ENCODE measurements at places on chromosomes 6 and 20.
A peak's percentile ranks its signal among the peaks of the same experiment; 100 is the strongest.

- no peak for DNase-seq
Observed at GRCh38 chr20:4813076-4813862, 91.6 kb downstream of the PRND start.

DNA sequence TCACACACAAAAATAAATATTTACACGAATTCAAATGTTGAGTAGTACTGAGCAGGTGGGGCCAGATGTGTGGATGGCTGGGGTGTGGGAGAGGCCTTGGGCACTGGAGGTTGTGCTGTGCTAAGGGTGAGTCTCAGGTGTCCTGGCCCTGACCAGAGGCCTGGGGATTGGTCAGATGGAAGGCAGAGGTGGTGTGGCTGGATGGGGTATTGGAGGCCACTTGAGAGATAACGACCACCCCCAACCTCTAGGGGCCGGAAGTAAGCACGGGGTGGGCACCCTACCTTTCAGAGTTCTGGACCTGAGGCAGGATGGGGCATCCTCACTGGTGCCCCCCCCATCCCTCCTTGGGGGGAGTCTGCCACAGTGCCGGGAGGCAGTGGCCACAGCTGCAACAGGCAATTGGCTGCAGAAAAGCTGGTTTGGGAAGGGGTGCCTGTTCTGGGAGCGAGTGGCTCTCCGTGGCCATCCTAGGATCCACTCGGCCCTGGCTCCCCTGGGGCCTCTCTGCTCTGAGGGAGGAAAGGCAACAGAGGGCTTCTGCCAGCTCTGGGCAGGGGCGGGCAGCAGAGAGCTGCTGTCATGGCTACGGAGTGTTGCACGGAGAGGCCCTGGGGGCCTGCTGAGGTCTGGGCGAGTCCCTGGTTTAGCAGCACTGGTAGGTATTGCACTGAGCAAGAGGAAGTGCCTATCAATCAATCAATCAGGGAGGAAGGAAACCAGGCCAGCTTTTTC lies 87.6 kb downstream of the ASXL1 start:
- DNase-seq, result no peak

DNA sequence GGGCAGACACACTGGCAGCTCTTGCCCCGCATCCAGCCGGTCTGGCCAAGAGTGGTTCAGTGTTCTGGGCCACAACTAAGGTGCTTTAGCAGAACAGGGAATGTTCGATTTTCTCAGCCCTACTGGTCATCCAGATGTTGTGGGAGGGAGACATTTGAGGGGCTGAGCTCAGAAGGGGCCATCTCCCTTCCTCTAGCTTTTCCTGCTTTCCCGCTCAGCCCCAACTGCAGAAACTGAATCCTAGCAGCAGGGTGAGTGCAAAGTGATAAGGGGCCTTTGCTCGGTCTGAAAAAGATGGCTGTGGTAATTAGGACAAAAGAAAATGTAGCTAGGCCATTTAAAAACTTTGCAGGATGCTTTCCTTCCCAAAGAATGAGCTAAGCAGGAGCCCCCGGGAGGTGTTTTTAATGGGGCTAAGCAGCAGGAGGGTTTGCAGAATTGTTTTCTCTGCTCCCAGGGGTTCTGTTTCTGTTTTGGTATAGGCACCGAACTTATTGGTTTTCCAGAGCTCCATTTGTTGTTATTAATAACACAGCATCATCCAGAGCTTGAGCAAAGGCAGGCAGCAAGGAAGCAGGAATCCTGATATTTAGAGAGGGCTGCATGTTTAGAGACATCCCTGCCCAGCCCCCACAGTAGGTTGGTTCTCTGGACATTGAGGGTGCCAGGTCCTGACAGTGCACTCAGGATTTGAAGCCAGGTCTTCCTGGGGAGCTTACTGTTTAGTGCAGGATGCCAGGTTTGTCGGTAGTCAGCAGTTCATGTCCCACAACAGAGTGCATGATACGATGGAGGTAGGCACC lies 210.9 kb downstream of the SLC24A3 start:
- no peak for DNase-seq

DNA sequence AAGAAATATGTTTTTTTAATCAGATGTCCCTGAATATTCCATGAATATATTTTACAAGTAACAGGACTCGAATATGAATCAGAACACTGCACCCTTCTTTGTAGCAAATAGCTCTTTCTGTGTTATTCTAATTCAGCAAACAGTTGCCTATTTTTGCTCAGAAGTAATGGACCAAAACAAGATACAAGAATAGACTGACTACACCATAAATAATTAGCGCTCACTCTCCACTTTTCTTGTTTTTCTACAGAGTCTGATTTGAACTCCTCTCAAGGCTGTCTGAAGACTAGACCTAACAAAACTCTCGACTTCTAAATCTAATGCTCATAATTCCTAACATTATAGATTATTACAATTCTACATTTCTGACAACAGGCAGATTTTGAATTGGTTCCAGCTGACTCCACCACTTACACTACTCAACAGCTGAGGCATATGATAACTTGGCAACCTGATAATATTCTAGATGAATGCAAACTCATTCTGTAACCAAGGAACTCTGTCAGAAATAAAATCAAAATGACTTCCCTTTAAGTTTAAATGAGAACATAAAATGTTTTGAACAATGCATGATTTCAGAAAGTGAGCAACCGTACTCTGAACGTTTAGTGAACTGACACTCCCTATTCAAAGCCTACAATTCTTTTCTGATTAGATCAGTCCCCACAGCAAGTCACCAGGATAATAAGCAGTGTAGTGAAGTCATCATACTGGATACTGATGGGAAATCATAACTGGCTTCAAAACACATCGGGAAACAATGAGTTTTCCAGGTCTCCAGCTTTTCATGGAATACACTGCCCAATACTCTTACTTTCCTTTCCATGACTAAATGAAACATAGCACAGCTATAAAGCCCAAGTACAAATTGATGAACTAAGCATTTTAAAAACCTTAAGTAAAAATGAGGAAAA lies 114.2 kb upstream of the BEND6 start:
- no peak for DNase-seq

DNA sequence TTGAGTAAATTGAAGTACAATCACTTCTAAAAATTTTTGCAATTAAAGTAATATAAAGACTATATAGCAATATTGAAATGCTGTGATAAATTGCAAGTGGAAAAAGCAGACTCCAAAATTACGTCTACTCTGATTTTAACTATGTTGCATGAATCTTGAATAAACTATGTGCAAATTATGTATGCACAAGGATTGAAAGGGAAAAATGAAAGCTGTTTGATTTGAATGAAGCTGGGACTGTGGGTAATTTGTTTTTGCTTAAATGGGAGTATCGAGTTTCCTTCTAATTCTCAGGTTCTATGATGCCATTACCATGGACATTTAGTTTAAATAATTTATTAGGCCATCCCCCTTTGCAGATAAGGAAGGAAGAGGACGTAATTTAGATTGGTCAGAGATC lies 198.7 kb upstream of the MYLIP start:
- no peak for DNase-seq

GRCh38 chr20:63737945-63738686 lies 1.5 kb upstream of the SLC2A4RG start:
- no peak for DNase-seq

DNA sequence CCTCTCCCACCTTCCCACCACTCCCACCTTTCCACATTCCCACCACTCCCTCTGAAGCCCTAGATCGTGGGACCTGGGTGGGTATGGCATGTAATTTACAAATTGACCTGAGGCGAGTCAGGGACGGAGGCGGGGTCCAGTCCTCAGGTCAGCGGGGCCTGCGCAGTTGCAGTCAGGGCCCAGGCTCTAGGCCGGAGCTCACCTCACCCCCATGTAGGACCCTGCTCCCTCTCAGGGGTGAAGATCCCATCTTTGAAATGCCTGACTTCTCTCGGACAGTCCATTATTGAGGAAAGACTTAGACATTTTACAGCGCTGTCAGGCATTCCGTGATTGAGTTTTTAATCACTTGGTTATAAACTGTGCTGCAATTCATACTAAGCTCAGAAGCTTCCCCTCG lies 10.5 kb downstream of the THBS2 start:
- no peak for DNase-seq

DNA sequence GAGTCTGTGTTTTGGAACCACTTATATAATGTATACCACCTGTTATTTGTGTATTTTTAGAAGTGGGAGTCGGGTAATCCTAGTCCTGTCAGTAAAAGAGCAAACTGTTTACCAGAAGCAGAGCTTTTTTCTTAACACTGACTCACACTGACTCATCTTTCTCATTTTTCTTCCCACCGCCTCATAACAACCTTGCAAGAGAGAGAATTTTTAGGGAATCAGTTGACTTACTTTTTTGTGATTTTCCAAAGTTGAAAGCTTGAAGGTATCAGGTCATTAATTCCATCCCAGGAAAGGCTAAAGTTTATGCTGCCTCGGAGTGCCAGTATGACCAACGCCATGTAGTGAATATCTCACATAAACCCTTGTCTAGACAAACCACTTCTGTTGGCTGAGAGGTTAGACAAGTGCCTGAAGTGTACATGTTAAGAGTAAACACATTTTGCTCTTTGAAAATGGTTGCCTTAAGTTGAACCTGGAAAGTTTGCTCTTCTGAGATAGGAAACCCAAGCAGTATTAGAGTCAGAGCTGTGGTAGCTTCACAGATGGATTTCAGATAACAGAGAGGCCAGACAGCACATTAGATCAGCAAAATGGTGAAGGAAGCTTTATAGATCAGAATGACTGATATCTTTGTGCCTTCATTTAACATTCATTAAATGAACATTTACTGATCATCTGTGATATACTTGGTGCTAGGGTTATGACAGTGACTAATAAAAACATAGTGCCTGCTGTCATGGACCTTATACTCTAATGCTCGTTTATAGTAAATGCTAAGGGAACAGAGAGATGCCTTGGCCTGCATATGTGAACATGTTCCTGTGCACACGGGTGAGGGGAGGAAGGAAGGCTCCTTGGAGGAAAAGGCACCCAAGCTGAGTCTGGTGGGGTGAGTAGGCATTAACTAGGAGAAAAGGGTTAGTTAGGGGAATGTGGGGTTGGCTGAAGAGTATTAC lies 29.1 kb upstream of the PKIG start:
- DNase-seq, result no peak

- DNase-seq, result no peak
Observed at GRCh38 chr6:28543651-28544610, 18.2 kb downstream of the GPX5 start.

DNA sequence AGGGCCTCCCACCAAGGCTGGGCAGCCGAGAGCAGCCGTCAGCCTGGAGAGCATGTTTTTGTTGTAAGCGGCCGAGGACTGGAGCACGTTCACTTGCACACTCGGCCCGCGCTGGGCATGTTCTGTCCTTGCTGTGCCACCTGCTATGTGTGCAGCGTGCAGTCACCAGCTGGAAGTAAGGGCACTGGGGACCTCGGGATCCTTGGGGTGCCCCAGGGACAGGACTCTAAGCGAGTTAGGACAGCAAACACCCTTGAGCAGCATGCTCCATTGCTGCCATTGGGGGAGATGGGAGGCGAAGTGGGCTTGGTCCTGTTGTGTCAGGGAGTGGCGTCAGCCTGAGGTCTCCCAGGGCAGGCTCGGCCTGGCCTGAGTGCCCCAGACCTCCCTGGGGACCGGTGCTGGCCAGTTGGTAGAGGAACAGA lies 18.6 kb downstream of the DYNLT1 start:
- no peak for DNase-seq

GRCh38 chr6:33668914-33669313 lies 42.6 kb downstream of the UQCC2 start:
- DNase-seq, result peak; percentile 59

GRCh38 chr20:63651942-63652191 lies 1.4 kb downstream of the STMN3 start:
- DNase-seq, result no peak

GRCh38 chr20:62066983-62067433 lies 1.3 kb upstream of the TAF4 start:
- DNase-seq, result no peak

DNA sequence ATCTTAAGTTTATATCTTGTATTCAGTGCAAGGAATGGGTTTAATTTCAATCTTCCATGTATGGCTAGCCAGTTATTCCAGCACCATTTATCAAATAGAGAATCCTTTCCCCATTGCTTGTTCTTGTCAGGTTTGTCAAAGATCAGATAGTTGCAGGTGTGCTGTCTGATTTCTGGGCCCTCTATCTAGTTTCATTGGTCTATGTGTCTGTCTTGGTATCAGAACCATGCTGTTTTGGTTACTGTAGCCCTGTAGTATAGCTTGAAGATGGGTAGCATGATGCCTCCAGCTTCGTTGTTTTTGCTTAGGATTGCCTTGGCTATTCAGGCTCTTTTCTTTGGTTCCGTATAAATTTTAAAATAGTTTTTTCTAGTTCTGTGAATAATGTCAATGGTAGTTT lies 200.0 kb downstream of the MANEA start:
- no peak for DNase-seq

GRCh38 chr20:13778827-13779226 lies 5.9 kb downstream of the ESF1 start:
- DNase-seq, result no peak

DNA sequence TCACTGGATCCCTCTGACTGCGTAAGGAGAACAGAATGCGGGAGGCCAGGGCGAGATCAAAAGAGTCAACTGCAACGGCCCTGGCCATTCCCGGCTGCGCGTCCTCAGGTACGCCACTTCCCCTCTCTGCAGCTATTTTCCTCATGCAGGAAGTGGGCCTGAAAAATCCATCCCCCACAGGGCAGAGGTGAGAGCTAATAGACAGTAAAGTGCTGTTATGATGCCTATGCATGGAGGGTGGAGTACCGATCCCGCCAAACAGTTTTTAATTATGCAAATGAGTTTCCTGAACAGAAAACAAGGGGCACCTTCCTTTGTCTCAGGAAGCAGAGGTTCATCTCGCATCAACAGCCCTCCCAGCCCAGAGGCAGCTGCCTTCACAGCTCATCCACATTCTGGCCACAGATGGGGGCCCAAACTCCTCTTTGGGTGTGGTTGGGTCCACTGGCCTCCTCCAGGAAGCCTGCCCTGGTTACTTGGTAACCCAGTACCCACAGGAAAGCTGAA lies 9.3 kb downstream of the PREX1 start:
- peak; percentile 29 for DNase-seq

GRCh38 chr6:49513153-49513989 lies 13.6 kb downstream of the GLYATL3 start:
- no peak for DNase-seq

DNA sequence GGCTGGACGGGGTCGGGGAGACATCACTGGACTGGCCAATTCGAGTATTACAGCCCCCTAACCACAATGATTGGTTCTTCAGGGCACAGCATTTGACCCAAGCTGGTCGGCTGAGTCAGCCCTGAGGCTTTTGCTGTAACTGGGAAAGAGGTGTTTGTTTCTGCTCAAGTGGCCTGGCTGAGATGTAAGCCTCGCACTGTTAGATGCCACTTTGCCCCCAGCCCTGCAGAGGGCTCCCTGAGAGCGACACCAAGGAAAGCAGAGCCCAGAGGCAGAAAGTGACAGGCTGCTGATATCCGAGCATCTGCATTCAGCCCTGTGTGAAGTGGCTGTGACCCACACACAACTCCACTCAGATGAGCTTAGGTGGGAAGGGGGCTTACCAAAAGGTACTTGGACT lies 19.4 kb downstream of the ERGIC3 start:
- DNase-seq, result no peak

GRCh38 chr6:17867880-17868279 lies 119.6 kb downstream of the KIF13A start:
- DNase-seq, result no peak

DNA sequence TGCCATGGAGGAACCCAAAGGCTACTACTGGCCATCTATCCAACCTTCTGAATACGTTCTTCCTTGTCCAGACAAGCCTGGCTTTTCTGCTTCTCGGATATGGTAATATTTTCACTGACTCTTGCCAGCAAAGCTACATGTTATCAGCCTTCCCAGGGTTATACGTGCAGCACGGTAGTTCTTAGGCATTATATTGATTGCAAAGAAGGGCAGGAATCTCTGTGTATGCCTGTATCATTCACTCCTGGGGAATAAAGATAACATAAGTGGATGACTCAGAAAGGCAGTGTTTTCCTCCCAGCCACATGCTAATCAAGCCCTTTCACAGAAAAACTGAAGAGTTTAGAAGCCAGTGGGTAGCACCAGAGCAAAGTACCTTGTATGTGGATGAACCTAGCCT lies 98.7 kb downstream of the ADGRG6 start:
- no peak for DNase-seq
